ENCODE measurements at places on chromosomes 3 and 15.

GRCh38 chr3:101828691-101829436 is 20.4 kb upstream of the NFKBIZ start:
- no peak for DNase-seq

DNA sequence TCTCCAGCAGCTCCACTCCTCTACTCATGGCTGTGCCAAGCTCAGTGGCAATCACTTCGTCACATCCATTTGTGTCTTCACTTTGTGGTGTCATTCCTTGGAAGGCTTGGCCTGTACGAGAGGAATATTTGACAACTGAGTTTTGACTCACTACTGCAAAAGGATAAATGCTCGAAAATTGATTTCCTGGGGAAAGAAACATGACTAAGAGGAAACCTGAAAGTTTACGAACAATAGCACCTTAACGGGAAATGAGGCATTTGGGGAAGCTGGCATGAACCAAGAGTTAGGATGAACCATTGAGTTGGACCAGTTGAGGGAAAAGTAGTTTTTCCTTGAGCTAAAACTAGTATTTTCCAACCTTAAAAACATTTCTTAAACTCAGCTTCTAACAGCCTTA is 74.2 kb upstream of the ABHD17C start:
- DNase-seq, result no peak

GRCh38 chr3:99878005-99878404 is 60.3 kb downstream of the CMSS1 start:
- no peak for DNase-seq

GRCh38 chr3:10666621-10667020 is 149.4 kb upstream of the SLC6A11 start:
- no peak for DNase-seq

DNA sequence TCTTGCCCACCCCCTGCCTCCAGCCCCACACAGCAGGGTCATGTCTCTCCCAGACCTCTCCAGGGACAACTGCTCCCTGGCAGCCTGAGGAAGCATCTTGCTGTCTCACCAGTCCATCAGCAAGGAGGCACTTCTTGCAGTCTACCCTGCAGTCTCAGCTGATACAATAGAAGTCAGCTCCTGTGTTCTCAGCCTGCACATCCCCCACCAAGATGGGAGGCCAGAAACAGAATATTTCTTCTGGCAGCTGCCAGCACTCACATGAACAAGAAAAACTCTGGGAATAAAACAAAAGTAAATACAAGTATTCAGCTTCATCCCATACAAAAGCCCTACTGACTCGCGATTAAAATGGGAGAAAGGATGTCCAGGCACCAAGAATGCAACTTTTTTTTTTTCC is 457.4 kb upstream of the PROK2 start:
- DNase-seq, result no peak

DNA sequence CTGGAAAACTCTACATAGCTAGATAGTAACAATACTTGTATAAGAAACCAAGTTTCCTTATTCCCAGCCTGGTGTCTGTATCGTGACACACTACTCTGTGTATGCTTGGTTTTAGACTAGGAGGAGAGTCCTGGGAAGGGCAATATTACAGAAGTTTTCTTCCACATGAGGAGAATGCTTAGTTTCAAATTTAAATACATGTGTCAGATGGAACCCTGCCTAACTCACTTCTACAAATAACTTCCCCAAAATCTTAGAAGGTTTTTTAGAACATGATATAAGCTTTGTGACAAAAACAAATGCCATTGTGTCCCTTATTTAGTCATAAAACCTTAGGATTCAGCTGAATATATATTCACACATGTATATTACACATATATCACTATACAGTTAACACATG is 7.2 kb upstream of the IL20RB start:
- no peak for DNase-seq

Measured in central memory CD8-positive, alpha-beta T cell (primary cell).